Mesothelial cell of epicardium (in vitro differentiated cells): ENCODE measurements at places on chromosomes 11 and 22.

DNA sequence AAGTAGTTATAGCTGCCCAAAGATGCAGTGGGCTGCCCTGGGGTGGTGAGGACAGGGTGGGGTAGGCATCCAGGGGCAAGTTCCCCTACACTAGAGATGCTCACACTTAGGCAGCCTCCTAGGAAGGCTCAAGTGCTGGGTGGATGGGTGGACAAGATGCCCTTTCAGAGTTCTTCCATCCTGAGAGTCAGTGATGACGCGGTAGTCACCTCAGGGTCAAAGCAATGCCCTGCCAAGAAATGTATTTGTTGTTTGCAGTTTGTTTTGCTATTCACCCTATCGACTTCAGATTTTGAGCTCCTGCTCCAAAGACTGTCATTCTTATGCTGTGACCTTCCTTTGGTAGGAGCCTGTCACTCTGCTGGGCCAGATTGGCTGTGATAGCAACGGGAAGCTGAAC, 18.9 kb downstream of the POLA2 start:
- peaks cover 28% of the 10 kb centered on the region for H3K4me1 ChIP-seq
- no peak overlapping the region for H3K4me3 ChIP-seq
- no peaks in the 10 kb centered on the region for H3K27me3 ChIP-seq
- no peak overlapping the region for H3K27ac ChIP-seq

DNA sequence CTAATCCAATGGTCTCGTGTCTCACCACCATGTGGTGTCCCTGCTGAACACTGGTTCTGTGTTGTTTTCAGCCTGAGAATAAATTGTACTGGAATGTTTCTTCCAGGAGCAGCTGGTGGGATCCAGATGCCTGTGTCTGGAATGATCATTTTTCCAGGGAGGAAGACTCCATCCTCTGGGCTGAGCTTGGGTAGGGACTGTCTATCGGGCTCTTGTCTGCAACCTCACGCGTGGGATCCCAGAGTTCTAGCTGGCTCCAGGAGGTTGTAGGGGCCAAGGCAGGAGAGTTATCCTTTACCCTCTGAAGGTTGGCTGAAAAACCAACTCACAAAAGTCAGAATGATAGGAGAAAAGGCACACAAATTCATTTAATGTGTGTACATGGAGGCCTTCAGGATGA, 144.1 kb upstream of the B3GAT1 start:
- H3K27me3 ChIP-seq: peaks cover 3% of the 10 kb centered on the region
- H3K36me3 ChIP-seq: no peaks in the 10 kb centered on the region
- H3K4me3 ChIP-seq: no peak overlapping the region
- DNase-seq: peak; percentile 16
- no peak overlapping the region for H3K27ac ChIP-seq

DNA sequence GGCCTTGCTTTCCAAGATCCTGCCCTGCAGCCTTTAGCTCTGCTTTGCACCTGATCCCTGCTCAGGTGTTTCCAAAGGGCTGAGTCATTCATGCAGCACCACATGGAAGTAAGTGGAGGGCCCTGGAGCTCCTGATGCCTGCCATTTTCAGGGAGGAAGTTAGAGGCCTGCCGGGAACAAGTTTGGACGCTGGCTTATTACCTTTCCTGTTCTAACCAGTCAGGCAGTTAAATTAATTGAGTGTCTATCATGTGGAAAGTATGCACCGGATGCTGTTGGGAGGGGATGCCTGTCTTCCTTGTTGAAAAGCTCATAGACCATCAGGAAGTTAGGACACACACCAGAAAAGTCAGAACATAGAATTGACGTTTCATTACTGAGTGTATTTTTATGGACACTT, 73.7 kb upstream of the PLET1 start:
- peaks cover 10% of the 10 kb centered on the region for H3K36me3 ChIP-seq
- no peak overlapping the region for H3K4me3 ChIP-seq
- H3K27me3 ChIP-seq: peaks cover 12% of the 10 kb centered on the region
- H3K27ac ChIP-seq: no peak overlapping the region
- peaks cover 15% of the 10 kb centered on the region for H3K4me1 ChIP-seq
- DNase-seq: no peak

DNA sequence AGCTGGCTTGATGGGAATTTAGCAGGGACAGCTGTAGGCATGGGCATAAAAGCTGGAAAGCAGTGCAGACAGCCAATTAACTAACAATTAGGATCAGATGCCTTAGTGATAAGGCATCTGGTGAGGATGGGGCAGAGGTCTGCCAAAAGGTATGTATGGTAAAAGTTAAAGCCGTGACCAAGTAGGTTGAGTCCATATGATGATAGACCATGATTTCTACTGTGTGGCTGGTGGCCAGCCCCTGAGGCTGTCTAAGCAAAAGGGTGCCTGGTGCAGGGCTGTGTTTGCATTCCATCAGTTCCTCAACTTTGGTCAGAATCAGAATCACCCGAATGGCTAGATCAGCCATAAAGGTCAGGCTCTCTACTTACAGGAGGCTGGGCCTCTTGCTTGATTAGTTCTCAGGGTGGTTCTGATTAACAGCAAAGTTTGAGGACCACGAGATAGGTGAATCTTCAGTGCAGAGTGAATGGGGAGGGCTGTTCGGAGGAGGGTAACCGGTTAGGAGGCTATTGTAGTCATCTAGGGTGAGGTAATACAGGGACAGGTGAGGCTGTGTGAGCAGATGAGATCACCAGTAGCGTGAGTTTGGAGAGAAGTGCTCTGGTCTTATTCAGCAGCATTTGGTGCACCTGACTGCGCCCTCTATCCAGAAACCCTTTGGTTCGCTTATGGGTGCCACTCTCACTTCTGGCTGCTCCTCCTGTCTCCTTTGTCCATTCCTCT, 27.2 kb downstream of the PPFIBP2 start:
- H3K4me1 ChIP-seq: peaks cover 71% of the 10 kb centered on the region
- DNase-seq: no peak
- H3K4me3 ChIP-seq: no peak overlapping the region
- H3K36me3 ChIP-seq: peaks cover 2% of the 10 kb centered on the region
- H3K27me3 ChIP-seq: no peaks in the 10 kb centered on the region

DNA sequence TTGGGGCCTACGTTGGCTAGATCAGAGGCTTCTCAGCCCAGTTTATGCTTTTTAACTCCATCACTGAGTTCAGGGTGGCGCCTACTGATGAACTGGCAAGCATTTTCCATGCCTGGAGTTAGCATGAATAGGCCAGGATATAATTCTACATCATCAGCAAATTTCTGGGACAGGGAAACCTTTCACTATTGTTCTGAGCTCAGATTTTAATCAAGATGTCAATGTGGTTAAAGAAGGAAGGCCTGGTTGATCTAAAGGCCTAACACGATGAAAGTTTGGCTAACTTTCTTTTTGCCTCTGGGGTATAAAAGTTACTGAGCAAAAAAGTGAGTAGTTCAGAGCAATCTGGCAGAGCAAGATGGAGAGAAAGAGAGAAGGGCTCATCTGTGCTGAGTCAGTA, 21.7 kb upstream of the IFITM3 start:
- H3K27me3 ChIP-seq: peaks cover 1% of the 10 kb centered on the region
- H3K4me1 ChIP-seq: peaks cover 3% of the 10 kb centered on the region
- no peak overlapping the region for H3K4me3 ChIP-seq
- no peaks in the 10 kb centered on the region for H3K36me3 ChIP-seq

DNA sequence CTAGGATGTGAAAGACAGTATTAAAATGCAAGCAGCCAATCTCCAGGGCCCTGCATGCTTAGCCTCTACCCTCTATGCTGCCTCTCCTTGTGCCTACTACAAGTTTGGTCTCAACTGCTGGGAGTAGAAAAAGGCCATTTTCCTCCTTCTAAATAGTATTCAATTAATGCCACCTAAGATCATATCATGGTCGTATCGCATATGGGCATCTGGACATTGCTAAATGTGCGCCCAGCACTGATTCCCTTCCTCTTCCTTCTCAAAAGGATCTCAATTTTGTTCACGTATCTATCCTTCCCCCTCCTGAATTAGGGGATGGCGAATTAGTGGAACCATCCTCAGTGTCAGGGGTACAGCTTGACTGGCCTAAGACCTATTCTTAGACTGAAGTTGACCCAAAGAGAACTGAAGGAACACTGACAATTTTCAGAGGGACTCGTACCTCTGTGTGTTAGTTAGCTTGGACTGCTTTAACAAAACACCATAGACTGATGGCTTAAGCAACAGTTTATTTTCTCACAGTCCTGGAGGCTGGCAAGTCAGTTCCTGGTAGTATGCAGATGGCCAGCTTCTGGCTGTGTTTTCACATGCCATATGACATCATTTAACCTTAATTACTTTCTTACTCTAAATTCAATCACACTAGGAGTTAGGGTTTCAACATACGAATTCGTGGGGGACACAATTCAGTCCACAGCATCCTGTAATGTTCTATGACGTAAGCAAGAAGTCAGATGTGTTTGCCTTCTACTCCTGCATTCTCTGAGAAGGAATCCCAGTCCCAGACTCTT, 8.5 kb upstream of the NUP50 start:
- no peak for DNase-seq
- H3K27ac ChIP-seq: no peak overlapping the region
- no peak overlapping the region for H3K4me3 ChIP-seq
- H3K36me3 ChIP-seq: peaks cover 9% of the 10 kb centered on the region
- H3K27me3 ChIP-seq: no peaks in the 10 kb centered on the region

GRCh38 chr22:26550498-26551033, 38.3 kb upstream of the TFIP11 start:
- H3K27me3 ChIP-seq: no peaks in the 10 kb centered on the region
- peaks cover 5% of the 10 kb centered on the region for H3K4me1 ChIP-seq
- H3K36me3 ChIP-seq: no peaks in the 10 kb centered on the region
- H3K4me3 ChIP-seq: no peak overlapping the region
- no peak for DNase-seq

- DNase-seq: no peak
- H3K36me3 ChIP-seq: no peaks in the 10 kb centered on the region
- peaks cover 49% of the 10 kb centered on the region for H3K27me3 ChIP-seq
- no peaks in the 10 kb centered on the region for H3K4me1 ChIP-seq
- no peak overlapping the region for H3K4me3 ChIP-seq
- no peak overlapping the region for H3K27ac ChIP-seq
These were observed 3.8 kb upstream of the SCGB1D1 start for GRCh38 chr11:62186195-62186594.

GRCh38 chr11:67303132-67303834, at the start of gene SSH3:
SSH3 (plus strand) TSS chr11:67303530; CDS start chr11:67303626, 96 bp downstream.
- H3K36me3 ChIP-seq: peaks cover 16% of the 10 kb centered on the region
- no peaks in the 10 kb centered on the region for H3K27me3 ChIP-seq
- peak within 1 kb of the TSS; percentile 69 for H3K4me3 ChIP-seq

- no peaks in the 10 kb centered on the region for H3K27me3 ChIP-seq
- H3K36me3 ChIP-seq: peaks cover 7% of the 10 kb centered on the region
- peak overlapping the region; percentile 39 for H3K27ac ChIP-seq
- H3K4me1 ChIP-seq: peaks cover 49% of the 10 kb centered on the region
- no peak for DNase-seq
These were observed 33.2 kb downstream of the PPP2R1B start for GRCh38 chr11:111733016-111733415.

DNA sequence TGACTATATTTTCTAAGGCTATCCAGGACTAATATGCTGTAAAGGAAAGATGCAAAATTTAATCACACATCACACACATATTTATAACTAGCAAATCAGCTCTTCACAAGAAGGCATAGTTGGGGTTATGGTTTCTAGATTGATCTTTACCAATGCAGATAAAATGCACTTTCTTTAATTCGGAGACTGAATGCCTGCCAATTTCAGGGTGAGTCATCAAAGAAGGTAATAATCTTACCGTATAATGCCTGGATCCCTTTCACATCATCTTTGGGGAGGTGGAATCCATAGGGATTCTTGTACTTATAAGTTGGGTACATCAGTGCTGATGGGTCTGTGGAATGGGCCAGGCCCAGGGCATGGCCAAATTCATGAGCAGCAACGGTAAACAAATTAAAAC, 16.4 kb downstream of the MMP20 start:
- DNase-seq: no peak
- no peaks in the 10 kb centered on the region for H3K27me3 ChIP-seq
- no peak overlapping the region for H3K27ac ChIP-seq
- H3K4me3 ChIP-seq: no peak overlapping the region
- H3K36me3 ChIP-seq: no peaks in the 10 kb centered on the region

DNA sequence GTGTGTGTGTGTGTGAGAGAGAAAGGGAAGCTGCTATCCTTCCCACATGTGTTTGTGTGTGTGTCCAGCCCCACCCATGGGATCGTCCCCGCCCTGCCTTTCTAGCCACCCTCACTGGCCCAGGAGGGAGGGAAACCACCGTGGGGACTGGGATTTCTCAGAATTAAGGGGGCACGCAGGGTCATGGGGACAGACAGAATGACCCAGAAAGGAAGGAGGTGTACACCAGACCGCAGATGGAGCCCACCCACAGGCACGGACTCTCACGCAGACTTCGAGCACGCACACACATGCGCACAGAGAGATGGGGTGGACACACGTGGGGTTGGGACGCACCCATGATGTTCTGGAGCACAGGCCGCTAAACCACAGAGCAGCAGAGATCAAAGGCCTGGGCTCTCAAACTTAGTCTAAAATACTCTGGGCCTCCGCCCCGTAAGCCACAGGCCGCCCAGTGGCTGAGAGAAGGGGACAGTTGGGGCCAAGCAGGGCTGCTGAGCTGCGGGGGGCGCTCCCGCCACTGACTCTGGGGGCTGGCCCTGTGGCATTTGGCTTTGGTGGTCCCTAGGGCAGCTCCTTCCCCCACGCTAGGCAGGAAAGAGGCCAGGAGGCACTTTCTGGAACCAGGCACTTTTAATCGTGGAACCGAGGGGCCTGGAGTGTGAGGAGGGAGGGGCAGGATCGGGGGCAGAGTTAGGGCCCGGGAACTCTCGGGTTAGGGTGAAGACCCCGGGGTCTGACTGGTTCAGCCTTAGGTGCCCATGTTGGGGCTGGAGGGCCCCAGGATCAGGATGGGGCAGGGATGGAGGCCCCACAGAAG, 1.5 kb downstream of the IFITM5 start:
- H3K27me3 ChIP-seq: peaks cover 13% of the 10 kb centered on the region
- no peak overlapping the region for H3K27ac ChIP-seq
- peaks cover 7% of the 10 kb centered on the region for H3K4me1 ChIP-seq
- H3K4me3 ChIP-seq: no peak overlapping the region
- no peak for DNase-seq

- no peaks in the 10 kb centered on the region for H3K36me3 ChIP-seq
- H3K4me1 ChIP-seq: peaks cover 30% of the 10 kb centered on the region
- H3K27ac ChIP-seq: no peak overlapping the region
- H3K4me3 ChIP-seq: no peak overlapping the region
- peaks cover 11% of the 10 kb centered on the region for H3K27me3 ChIP-seq
- DNase-seq: no peak
These were observed 6.4 kb upstream of the TYMP start for GRCh38 chr22:50536226-50536625.

GRCh38 chr11:117179048-117179999, 781 bp downstream of the SIDT2 start:
- no peak for DNase-seq
- H3K4me1 ChIP-seq: peaks cover 39% of the 10 kb centered on the region
- H3K27me3 ChIP-seq: no peaks in the 10 kb centered on the region

GRCh38 chr11:112778091-112778876, 182.9 kb upstream of the NCAM1 start:
- H3K4me3 ChIP-seq: no peak overlapping the region
- H3K36me3 ChIP-seq: no peaks in the 10 kb centered on the region
- peaks cover 59% of the 10 kb centered on the region for H3K4me1 ChIP-seq
- H3K27me3 ChIP-seq: peaks cover 1% of the 10 kb centered on the region
- peak overlapping the region; percentile 8 for H3K27ac ChIP-seq
